Lung (tissue), 17 donors: ENCODE measurements at places on chromosomes 1 and 21. TPM values are rescaled to one million over a fixed set of nuclear protein-coding genes. Genes with fewer than 3 reads are reported as not detected.

GRCh38 chr1:17553975-17554700, 14.6 kb downstream of the ARHGEF10L start:
- H3K27ac ChIP-seq: no peak overlapping the region
- H3K27me3 ChIP-seq: no peaks in the 10 kb centered on the region
- H3K4me3 ChIP-seq: no peak overlapping the region
- no peaks in the 10 kb centered on the region for H3K36me3 ChIP-seq

- no peak overlapping the region for H3K4me3 ChIP-seq
- no peaks in the 10 kb centered on the region for H3K4me1 ChIP-seq
- no peaks in the 10 kb centered on the region for H3K36me3 ChIP-seq
- H3K27me3 ChIP-seq: no peaks in the 10 kb centered on the region
These were observed 262.1 kb upstream of the LRRC7 start for GRCh38 chr1:69305621-69306020.

DNA sequence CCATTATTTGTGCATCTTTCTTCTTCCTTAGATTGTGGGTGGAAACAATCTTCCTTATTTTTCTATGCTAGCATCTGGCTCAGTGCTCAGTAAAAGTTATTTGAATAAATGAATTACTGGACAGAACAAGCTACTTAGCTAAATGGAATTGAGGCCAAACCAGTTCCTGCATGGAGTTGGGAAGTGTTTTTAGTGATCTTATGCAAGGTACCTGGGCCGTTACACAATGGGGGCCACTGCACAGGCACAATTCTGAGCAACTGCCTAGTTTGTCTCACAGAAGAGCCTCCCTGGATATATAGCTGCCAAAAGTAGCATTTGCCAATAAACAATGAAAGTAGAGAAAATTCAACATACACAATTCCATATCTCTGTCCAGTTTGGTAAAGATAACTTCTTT, 27.0 kb upstream of the SERBP1 start:
- DNase-seq: no peak
- no peak overlapping the region for H3K4me3 ChIP-seq
- no peaks in the 10 kb centered on the region for H3K27me3 ChIP-seq

GRCh38 chr1:101316256-101316655, 79.4 kb downstream of the S1PR1 start:
- no peaks in the 10 kb centered on the region for H3K36me3 ChIP-seq
- DNase-seq: peak; percentile 52
- H3K4me1 ChIP-seq: no peaks in the 10 kb centered on the region
- H3K27me3 ChIP-seq: no peaks in the 10 kb centered on the region

GRCh38 chr21:45257673-45258341, 29.9 kb downstream of the POFUT2 start:
- H3K4me3 ChIP-seq: no peak overlapping the region
- H3K27ac ChIP-seq: no peak overlapping the region
- H3K36me3 ChIP-seq: no peaks in the 10 kb centered on the region
- no peaks in the 10 kb centered on the region for H3K4me1 ChIP-seq
- peaks cover 5% of the 10 kb centered on the region for H3K27me3 ChIP-seq
- DNase-seq: no peak

DNA sequence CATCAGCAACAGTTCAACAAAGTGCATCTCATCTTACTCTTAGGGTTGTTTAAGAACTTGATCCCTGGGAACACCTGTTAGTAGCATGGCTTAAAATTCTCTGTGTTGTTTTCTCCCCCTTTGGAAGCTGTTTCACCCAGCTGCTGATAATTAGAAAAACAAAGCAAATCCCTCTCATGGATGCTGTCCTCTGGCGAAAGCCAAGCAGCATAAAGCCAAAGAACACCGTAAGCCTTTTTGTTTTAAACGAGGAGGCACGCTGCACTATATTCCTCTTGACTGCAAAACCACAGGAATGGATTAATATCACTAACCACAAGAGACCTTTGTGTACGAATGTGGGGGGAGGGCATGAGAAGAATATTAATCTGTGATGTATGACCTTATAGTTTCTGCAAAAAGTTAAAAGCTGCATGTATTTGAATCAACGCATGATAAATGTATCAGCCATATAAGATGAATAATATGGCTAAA, 923.2 kb downstream of the LTN1 start:
- no peak for DNase-seq
- no peak overlapping the region for H3K27ac ChIP-seq
- no peaks in the 10 kb centered on the region for H3K36me3 ChIP-seq
- H3K4me1 ChIP-seq: peaks cover 8% of the 10 kb centered on the region

DNA sequence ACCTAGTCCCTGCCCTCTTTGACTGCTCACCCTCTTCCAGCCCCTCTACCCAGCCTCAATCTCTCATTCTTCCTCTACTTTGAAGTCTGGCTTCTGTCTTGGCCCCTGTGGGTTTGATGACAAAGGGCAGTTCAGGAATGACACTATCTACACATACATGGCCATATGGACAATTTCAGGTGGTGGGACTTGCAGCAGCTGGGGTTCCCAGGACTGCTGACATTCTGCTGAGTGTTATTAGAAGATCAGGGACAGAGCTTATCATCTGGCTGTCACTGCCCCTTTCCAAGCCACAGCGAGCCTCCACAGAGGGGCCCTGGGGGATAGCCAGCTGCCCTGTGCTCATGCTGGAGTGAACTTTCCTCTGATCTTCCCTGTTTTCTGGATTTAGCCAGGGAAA, 97.4 kb upstream of the IPO9 start:
- no peak for DNase-seq
- H3K4me3 ChIP-seq: no peak overlapping the region
- H3K27me3 ChIP-seq: no peaks in the 10 kb centered on the region
- peaks cover 4% of the 10 kb centered on the region for H3K4me1 ChIP-seq
- no peak overlapping the region for H3K27ac ChIP-seq

DNA sequence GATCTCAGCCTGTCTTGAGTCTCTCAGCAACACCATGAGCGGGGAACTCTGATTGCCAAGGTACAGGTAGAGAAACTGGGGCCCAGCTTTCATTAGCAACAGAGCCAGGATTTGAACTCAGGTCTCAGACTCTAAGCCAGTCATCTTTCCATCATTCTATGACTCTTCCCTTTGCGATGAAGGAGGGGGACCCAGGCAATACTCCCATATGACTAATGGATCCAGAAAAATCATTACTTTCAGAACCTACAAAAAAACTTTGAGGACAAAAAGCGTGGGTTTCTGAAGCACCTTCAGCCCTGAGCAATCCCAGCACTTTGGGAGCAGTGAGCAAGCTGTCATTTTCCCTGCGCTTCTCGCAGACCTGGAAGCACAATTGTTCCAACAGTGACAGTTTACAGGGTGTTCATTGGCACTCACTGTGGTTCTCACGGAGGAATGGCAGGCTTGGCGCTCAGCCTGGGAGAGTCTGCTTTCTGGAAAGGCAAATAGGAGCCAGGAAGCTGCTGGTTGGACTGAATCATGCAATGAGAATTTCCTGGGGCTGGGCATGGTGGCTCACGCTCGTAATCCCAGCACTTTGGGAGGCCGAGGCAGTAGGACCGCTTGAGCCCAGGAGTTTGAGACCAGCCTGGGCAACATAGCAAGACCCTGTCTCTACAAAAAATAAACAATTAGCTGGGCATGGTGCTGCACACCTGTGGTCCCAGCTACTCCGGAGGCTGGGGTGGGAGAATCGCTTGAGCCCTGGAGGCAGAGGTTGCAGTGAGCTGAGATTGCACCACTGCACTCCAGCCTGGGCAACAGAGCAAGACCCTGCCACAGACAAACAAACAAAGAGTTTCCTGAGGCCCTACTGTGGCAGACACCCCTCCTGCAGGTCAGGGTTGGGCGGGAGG, 40.1 kb downstream of the SLC2A7 start:
- no peaks in the 10 kb centered on the region for H3K36me3 ChIP-seq
- no peak overlapping the region for H3K4me3 ChIP-seq
- peak overlapping the region; percentile 40 for H3K27ac ChIP-seq
- H3K4me1 ChIP-seq: no peaks in the 10 kb centered on the region
- peak; percentile 65 for DNase-seq

GRCh38 chr1:115507901-115508300, 133.9 kb upstream of the VANGL1 start:
- no peaks in the 10 kb centered on the region for H3K27me3 ChIP-seq
- peaks cover 17% of the 10 kb centered on the region for H3K4me1 ChIP-seq
- H3K27ac ChIP-seq: no peak overlapping the region
- no peak for DNase-seq
- H3K4me3 ChIP-seq: no peak overlapping the region
- no peaks in the 10 kb centered on the region for H3K36me3 ChIP-seq

DNA sequence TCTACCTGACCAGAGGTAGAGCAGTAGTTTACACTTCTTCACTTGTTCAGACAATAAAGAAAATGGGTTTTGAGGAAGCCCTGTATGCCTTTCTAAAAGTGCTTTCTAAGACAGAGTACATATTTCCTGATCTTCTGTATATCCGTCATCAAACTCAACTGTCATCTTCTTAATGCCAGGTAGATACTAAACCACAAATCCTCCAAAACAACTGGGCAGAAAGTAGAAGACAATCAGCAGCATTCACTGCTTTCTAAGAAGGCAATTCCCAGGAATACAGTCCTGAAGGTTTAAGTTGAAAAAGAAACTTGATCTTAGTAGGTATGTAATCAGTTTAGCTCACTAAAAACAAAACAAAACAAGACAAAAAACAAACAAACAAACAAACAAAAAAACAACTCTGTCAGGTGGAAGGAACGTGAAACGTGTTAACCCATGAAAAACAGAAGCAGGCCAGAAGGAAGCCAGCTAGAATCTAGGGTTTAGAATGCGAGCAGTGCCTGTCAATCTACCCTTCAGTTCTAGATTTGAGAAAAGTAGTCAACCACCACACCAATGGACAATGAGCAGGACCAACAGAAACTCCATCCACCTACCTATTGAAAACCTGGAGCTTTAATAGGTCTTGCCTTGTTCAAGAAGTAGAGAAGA, 59.2 kb downstream of the LEPR start:
- DNase-seq: no peak
- no peaks in the 10 kb centered on the region for H3K27me3 ChIP-seq

GRCh38 chr21:30769724-30770431, 14.7 kb upstream of the KRTAP21-1 start:
- no peak overlapping the region for H3K27ac ChIP-seq
- no peaks in the 10 kb centered on the region for H3K27me3 ChIP-seq
- DNase-seq: no peak
- no peak overlapping the region for H3K4me3 ChIP-seq
- H3K4me1 ChIP-seq: no peaks in the 10 kb centered on the region
- no peaks in the 10 kb centered on the region for H3K36me3 ChIP-seq

GRCh38 chr21:45699251-45699942, 55.9 kb downstream of the PCBP3 start:
- DNase-seq: no peak
- H3K4me3 ChIP-seq: no peak overlapping the region
- no peak overlapping the region for H3K27ac ChIP-seq
- no peaks in the 10 kb centered on the region for H3K36me3 ChIP-seq
- no peaks in the 10 kb centered on the region for H3K27me3 ChIP-seq
- H3K4me1 ChIP-seq: no peaks in the 10 kb centered on the region

DNA sequence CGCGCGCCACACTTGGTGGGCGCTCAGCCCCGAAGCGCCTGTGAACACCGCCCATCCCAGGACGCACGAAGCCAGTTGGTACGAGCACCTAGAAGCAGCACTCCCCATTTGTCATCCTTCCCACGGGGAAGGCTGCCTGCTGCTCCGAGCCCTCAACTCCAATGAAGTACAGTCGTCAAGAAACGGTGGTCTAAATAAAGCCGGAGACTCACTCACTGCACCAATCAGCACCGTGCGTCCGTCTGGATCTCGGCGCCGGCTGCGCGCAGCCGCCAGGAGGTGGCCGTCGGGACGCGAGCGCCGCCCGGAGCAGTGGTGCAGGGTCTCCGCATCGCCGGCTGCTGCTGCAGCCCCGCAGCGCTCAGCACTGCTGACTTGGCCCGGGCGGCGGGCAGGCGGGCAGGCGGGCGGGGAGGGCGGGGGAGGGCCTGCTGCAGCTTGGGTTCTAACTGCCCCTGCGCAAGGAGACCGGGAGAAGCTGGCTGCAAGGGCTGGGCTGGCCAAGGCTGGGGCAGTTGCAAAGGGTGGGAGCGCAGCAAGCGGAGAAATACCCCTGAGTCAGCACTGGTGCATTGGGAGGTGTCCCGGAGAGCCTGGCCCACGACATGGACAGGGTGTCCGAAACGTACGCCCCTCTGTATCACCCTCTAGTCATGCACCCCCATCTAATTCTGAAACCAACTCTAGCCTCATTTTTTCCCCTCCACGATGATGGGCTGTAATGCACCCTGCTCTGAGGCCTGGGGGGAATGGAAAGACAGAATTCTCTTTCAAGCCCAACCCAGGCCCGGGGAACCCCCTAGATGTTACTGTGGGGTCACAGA, 35.8 kb upstream of the H6PD start:
- DNase-seq: peak; percentile 71
- no peaks in the 10 kb centered on the region for H3K4me1 ChIP-seq
- H3K36me3 ChIP-seq: no peaks in the 10 kb centered on the region
- H3K27me3 ChIP-seq: peaks cover 56% of the 10 kb centered on the region
- no peak overlapping the region for H3K4me3 ChIP-seq
- no peak overlapping the region for H3K27ac ChIP-seq

GRCh38 chr1:68358439-68358838, 91.3 kb downstream of the RPE65 start:
- peaks cover 6% of the 10 kb centered on the region for H3K4me1 ChIP-seq
- DNase-seq: no peak
- no peaks in the 10 kb centered on the region for H3K36me3 ChIP-seq
- no peaks in the 10 kb centered on the region for H3K27me3 ChIP-seq
- H3K4me3 ChIP-seq: no peak overlapping the region

- no peak overlapping the region for H3K27ac ChIP-seq
- no peak for DNase-seq
- no peak overlapping the region for H3K4me3 ChIP-seq
- H3K36me3 ChIP-seq: peaks cover 8% of the 10 kb centered on the region
These were observed 3.6 kb downstream of the KIAA0040 start for GRCh38 chr1:175188936-175189335.

- no peak for DNase-seq
- no peak overlapping the region for H3K27ac ChIP-seq
- H3K27me3 ChIP-seq: no peaks in the 10 kb centered on the region
- no peaks in the 10 kb centered on the region for H3K4me1 ChIP-seq
- H3K4me3 ChIP-seq: no peak overlapping the region
These were observed 138.6 kb downstream of the SYT14 start for GRCh38 chr1:210076620-210077019.

GRCh38 chr1:64550946-64551605, 81.1 kb downstream of the CACHD1 start:
- DNase-seq: no peak
- no peaks in the 10 kb centered on the region for H3K36me3 ChIP-seq

DNA sequence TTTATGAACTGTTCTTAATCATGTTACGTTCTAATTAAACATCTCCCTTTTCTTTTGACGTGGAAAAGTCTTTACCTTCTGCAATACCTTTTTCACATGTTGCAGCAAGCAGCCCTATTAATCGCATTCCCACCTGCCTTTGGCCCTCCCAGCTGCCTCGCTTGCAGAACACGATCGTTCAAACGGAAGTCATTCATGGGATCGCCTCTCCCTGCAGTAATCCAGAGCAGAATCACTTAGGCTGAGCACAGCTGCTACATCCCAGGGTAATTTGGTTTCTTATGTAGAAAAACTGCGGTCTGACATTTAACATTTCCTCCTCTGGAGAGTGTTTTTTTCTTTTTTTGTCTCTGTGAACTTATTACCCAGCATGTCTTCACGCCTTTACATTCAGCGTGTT, 206.3 kb downstream of the KIF26B start:
- H3K36me3 ChIP-seq: no peaks in the 10 kb centered on the region
- H3K4me3 ChIP-seq: no peak overlapping the region
- DNase-seq: no peak
- H3K27me3 ChIP-seq: no peaks in the 10 kb centered on the region
- H3K4me1 ChIP-seq: no peaks in the 10 kb centered on the region
- no peak overlapping the region for H3K27ac ChIP-seq

The CHODL gene
- 0.18 TPM for polyA plus RNA-seq

The SYNC gene
- 5.4 TPM for polyA plus RNA-seq

The TMIGD3 gene
- polyA plus RNA-seq: 34.6 TPM

The PLPP3 gene
- 8.6 TPM for polyA plus RNA-seq

The CENPF gene
- polyA plus RNA-seq: 1.2 TPM
